ENCODE measurements at places on chromosomes 12 and 14. TPM values are rescaled to one million over a fixed set of nuclear protein-coding genes. Genes with fewer than 3 reads are reported as not detected.

- no peaks in the 10 kb centered on the region for H3K4me1 ChIP-seq
- peak overlapping the region; percentile 36 for H3K4me3 ChIP-seq
- no peaks in the 10 kb centered on the region for H3K36me3 ChIP-seq
- peak; percentile 36 for DNase-seq
Observed at GRCh38 chr12:16346958-16347357, 487 bp upstream of the MGST1 start.

DNA sequence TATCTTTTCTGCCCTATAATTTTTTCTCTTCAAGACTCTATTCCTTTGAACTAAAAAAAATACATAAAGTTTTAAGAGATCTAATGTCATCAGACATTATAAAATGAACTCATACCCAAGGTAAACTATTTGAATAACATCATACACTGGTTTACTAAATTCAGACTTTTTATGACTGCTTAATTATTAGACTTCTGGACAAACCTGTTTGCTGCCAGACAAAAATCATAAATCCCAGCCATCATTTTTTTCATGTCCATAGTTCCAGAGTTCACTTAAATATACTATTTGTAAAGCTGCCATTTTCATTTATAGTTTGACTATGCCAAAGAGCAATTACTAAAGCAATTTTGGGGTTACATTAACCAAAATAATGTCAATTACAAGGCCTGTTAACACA, 34.0 kb downstream of the USP44 start:
- no peak overlapping the region for H3K4me3 ChIP-seq
- no peaks in the 10 kb centered on the region for H3K27me3 ChIP-seq
- H3K27ac ChIP-seq: no peak overlapping the region
- no peaks in the 10 kb centered on the region for H3K36me3 ChIP-seq
- H3K4me1 ChIP-seq: no peaks in the 10 kb centered on the region
- DNase-seq: no peak

- H3K27ac ChIP-seq: no peak overlapping the region
- H3K36me3 ChIP-seq: no peaks in the 10 kb centered on the region
- H3K4me3 ChIP-seq: no peak overlapping the region
- no peaks in the 10 kb centered on the region for H3K4me1 ChIP-seq
- H3K27me3 ChIP-seq: no peaks in the 10 kb centered on the region
- DNase-seq: no peak
Observed at GRCh38 chr14:77222546-77223225, 41.1 kb downstream of the TMEM63C start.

DNA sequence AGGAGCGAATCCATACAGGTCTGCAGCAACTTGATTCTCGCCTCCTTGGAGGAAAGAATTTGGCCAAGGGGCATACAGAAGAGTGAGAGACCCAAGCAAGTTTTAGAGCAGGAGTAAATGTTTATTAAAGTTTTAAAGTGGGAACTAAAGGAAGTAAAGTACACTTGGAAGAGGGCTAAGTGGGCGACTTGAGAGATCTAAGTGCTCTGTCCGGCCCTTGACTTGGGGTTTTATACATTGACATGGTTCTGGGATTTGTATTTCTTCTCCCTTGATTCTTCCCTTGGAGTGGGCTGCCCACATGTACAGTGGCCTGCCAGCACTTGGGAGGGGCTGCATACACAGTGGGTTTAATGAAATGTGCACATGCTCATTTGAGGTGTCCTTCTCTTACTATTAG, 421.2 kb downstream of the TMEM121 start:
- no peak for DNase-seq
- H3K27ac ChIP-seq: no peak overlapping the region
- H3K4me3 ChIP-seq: no peak overlapping the region
- no peaks in the 10 kb centered on the region for H3K36me3 ChIP-seq

DNA sequence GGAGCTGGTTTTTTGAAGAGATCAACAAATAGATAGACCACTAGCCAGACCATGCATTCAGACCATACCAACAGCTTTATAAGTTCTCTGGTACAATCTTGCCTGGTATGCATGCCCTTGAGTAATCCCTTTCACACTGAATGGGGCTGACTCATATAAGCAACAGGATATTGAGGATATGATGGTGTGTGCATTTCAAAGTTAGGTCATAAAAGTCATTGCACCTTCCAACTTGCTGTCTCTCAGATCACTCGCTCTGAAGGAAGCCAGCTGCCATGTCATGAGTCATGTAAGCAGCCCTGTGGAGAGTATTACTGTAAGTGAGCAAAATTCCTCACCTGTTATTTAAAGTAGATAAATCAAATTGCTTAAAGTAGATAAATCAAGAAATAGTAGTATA, 45.0 kb upstream of the OR6J1 start:
- no peak overlapping the region for H3K27ac ChIP-seq
- H3K36me3 ChIP-seq: no peaks in the 10 kb centered on the region
- peak; percentile 28 for DNase-seq
- no peaks in the 10 kb centered on the region for H3K27me3 ChIP-seq

Gene MIP
- total RNA-seq: not detected

Gene ACYP1
- total RNA-seq: 28.5 TPM

Gene EFS
- 2.3 TPM for total RNA-seq

Gene CARMIL3
- total RNA-seq: 0.29 TPM

Data from colonic mucosa (tissue), 4 donors.